RCC 7860 (cell line): ENCODE measurements at places on chromosomes 7 and 10.

GRCh38 chr10:109887776-109888175 lies 35.5 kb downstream of the XPNPEP1 start:
- no peak for DNase-seq

- no peak for DNase-seq
Observed at GRCh38 chr7:40009301-40009700, 59.2 kb downstream of the CDK13 start.

- DNase-seq = no peak
Observed at GRCh38 chr7:52161483-52161882, 844.9 kb upstream of the COBL start.

GRCh38 chr10:112739592-112740353 lies 210.3 kb upstream of the TCF7L2 start:
- no peak for DNase-seq

- no peak for DNase-seq
Observed at GRCh38 chr7:43640679-43641078, 57.8 kb downstream of the STK17A start.

DNA sequence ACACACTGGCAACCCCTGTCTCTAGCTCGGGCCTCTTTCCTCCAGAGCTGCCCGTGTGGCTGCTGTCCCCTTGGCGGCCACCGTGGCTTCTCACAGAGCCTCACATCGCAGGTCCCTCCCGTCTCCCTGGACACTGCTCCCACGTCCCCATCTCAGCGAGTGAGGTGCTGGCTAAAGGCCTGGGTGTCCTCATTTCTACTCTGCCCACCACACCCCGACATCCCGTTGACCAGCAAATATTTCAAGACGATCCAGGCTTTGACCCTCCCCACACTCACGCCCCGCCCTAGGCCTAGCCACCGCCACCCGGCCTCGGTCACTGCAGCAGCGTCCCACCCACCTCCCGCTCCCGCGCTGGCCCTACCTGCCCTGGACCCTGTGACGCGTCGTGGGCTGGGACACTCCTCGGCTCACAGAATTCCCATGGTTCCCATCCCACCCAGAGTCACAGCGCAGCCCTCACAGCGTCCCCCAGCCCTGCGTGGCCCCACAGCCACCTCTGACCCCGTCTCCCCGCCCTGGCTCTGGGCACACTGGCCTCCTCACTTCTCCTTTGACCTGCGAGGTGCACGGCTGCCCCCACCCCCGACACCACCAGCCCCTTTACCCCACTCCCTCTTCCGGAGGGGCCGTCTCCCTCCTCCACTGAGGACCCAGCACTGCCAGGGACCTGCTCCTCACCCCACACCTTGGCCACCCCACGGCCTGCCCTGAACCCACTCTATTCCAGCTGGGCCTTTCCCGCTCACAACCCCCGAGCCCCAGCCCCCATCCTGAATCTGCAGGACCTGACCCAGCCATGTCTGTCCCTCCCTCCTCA lies 6.9 kb downstream of the ADAP1 start:
- DNase-seq = no peak

DNA sequence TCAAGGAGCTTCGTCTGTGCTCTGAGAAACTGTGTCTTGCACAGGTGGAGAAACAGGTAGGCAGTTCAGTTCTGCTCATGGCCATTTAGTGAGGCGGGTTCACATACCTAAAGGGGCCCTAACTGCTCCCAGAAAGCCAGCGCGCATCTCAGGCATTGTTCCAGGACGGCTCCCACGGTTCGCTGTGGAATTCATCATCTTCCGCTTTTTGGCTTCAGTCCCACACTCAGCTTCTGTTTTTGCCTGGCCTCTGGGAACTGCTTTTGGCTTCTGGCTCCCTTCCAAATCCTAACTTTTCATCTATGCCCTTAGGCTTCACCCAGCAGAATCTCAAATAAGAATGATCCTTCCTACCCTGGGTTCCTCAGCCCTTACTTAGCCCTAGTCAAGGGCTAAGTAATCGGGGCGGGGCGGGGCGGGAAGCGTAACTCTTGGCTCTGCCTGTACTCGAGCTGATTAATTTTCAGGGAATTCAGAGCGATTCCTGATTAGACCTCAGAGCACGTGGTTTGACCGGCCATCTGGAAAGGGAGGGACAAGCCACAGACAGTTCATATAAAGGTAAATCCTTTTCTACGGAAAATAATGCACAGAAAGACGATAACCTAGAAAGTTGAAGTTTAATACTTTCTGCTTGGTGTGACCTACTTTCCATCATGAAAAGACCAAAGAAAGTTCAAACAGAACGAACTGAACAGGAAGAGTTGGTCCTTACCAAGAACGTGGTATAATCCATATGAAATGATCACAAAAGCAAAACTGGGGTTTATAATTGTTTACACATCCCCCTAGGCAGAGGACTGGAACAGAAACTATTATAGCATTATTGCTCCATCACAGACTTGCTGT lies 105.7 kb downstream of the ST8SIA6 start:
- DNase-seq = peak; percentile 70

GRCh38 chr7:17983221-17984062 lies 43.1 kb upstream of the SNX13 start:
- no peak for DNase-seq

- no peak for DNase-seq
Observed at GRCh38 chr10:90583416-90583815, 274.4 kb downstream of the HTR7 start.

- DNase-seq = no peak
Observed at GRCh38 chr7:128211626-128212025, 29.5 kb upstream of the LEP start.

DNA sequence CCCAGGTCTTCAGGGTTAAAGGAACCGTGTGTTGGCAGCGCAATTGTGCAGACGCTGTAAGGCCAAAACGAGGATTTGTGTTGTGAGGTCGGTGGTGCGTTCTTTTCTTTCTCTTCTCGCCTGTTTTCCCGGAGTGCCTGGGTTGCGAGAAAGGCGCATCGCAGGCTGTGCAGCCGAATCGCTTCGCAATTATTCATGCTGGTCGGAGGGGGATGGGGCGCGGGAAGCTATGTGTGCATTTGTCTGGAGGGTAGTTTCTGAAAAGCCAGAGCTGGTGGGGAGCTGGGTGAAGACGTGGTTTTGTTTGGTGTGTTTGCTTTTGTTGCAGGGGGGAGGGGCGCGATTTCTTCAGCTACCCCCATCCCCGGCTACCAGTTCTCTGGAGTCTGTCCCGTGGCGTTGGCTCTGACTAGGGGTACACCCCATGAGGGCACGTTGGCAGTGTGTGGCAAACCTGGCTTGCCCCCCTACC lies 2.1 kb downstream of the MXI1 start:
- DNase-seq = peak; percentile 25

DNA sequence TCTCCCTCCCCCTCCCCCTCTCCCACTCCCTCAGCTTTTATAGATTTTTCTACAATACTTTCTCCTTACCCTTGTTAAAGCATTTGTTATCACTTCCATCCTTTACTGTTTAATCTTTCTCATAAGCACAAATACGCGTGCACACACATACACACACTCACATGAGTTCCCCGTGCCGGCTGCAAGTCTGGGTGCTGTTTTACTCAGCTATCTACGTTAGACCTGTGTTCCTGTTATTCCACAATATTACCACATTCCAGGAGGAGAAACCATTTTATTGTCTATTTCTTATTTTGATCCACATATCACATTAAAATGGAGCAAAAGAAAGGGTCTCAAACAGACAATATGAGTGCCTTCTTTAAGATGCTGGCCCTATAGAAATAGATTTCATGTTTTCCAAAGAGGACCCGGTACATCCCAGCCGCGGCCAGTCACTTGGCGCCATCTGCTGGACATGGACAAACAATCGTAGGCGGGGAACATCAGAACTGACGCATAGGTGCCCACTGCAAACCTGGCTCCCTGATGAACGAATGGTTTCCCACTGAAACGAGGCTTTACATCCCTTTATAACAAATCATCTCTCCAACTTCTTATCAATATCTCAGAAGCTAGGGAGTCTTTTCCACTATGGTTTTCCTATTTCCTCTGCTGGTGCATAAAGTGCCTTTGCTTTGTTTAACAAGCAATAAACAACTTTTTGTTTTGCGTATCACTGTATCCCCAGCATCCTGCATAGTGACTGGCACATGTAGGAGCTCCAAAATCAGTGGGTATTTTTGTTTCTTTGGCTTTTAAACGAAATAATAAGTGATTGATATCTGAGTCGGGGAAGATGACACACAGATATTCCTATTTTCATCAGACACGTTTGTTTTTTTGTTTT lies 25.2 kb upstream of the OPTN start:
- peak; percentile 47 for DNase-seq

DNA sequence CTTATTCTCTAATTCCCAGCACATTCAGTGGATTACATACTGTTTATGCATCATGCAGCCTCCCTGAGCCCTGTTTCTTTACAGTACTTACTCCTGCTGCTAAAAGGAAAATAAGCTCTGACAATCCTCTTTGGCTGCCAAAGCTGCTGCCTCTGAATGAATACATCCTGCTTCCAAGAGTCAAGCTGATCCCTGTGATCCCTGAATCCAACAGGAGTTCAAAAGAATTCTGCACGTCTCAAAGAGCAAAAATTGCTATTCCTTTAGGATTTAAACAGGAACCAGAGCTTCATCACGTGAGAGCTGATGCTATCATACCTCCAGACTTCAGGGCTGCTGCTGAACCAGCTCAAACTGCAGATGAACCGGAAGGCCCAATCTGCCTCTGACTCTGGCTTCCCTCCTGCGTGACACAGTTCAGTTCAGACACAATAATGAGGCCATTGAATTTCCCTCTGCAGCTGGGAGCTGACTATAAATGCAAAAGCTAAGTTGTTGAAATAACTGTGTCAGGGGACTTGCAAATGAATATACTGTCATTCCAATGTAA lies 851.0 kb upstream of the PHF14 start:
- DNase-seq = no peak

DNA sequence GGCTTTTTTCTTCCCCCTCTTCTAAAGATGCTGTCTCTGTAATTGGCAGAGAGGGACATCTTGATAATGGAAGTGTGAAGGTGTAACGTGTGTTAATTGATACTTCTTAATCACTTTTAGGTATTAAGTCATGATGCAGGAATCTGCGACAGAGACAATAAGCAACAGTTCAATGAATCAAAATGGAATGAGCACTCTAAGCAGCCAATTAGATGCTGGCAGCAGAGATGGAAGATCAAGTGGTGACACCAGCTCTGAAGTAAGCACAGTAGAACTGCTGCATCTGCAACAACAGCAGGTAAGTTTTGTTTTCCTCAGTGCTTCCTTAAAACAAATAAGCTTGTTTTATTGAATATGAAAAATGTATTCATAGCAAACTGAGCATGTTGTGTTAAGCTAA lies 11.8 kb downstream of the FOXP2 start:
- no peak for DNase-seq

- no peak for DNase-seq
Observed at GRCh38 chr7:116052006-116052405, 21.4 kb upstream of the TFEC start.

DNA sequence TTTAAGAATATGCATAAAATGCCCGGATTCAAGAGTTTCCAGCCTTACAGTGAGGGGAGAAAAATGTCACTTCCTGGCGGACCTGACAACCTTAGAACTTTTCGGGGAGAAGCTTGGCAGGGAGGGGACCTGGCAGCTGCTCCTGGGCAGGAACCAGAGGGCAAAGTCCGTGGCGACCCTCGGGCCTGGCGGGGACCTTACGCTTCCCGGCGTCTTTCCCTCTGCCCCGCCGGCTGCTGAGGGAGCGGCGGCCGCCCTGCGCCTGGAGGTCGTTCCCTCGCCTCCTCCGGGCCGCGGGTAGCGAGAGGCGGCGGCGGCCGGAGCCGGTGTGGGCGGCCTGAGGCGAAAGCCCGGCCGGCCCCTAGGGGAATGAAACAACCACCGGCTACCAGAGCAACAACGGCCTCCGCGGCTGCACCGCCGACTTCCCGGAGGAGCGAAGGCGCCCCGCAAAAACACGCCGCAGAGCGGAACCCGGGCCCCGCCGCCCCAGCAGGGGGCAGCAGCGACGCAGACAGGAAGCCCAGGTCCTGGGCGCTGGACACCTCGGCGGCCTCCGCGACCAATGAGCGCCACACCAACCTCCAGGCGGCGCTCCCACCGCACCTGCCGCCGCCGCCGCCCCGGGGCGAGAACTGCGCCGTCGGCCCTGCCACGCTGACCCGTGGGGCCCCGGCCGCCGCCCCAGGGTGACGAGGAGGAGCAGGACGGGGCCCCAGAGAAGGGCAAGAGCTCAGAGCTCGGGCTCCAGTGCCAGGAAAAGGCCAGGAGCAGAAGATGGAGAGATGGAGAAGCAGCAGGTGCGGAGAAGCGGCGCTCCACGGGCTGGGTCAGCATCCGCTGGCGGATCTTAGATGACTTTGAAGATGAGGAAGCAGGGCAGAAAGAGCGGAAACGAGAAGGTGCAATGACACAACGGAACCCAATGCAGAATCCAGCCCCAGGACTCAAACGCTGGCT lies 10.5 kb upstream of the ACSM6 start:
- peak; percentile 74 for DNase-seq

- DNase-seq = no peak
Observed at GRCh38 chr7:105760551-105761447, 115.6 kb downstream of the ATXN7L1 start.

DNA sequence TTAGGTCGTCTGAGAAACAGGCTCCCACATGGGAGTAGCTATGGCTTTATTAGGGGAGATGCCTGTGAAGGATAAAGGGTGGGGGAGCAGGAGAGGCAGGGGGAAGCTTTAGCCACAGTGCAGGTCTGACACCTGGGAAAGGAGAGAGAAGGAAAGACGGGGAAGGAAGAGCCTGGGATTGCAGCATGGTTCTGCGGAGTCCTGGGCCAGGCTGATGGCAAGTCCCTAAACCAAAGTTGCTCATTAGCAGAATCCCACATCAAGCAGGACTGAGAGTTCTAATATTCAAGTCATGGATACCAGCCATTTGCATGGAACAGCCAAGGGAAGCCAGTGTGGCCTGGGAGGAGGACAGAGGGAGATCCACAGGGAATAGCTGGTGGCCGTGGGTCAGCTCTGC lies 414.8 kb downstream of the RPS24 start:
- DNase-seq = no peak

DNA sequence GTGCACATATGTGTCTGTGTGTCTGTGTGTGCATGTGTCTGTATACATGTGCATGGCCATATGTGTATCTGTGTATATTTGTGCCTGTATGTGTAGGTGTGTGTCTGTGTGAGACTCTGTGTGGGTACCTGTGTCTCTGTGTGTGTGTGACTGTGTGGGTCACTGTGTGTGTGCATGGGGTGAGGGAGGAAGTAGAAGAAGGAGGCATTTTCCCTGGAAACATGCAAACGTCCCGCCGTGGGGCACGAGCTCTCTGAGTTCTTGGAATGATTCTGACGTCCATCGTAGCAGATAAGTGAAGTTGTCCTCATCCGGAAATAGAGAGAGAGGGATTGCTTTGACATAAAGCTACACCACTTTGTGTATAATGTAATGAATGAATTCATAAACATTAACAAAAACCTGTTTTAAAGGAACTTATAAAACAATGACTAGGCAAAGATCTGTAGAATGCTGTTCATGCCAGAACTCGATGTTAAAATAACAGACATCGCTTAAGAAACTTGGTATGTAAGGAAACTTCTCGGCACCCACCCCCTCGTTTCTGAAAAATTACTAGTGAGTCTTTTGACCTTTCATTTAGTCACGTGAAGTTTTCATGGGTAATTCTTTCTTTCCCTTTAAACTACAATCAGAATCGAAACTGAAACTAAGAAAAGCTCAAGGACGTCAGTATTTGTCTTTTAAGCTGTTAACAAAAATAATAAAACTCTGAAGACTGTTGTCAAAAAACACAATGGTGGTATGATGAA lies 43.6 kb upstream of the KLF6 start:
- DNase-seq = peak; percentile 45
